Posterior cingulate gyrus (tissue), 11 donors: ENCODE measurements at places on chromosomes 6 and 20.

- DNase-seq = no peak
Observed at GRCh38 chr6:20724443-20725190, 190.4 kb downstream of the CDKAL1 start.

DNA sequence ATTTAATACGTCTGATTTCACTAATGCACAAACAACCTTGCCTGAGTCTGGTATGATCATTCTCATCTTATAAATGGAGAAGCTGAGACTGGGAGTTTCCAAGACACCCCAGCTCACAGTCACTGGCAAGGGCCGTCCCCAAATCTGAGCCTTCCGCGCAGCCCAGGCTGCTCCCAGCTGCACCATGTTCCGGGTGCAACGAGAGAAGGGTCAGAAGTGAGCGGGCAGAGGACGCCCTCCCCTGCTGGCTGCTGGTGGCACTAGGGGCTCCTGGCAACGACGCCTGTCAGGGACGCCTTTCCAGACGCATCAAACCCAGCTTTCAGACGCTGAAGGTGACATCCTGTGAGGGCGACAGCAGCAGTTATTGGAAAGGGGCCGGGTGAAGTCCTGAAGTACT lies 115.3 kb upstream of the PROKR2 start:
- no peak for DNase-seq

GRCh38 chr6:132813173-132813856 lies 1.1 kb upstream of the RPS12 start:
- peak; percentile 12 for DNase-seq

DNA sequence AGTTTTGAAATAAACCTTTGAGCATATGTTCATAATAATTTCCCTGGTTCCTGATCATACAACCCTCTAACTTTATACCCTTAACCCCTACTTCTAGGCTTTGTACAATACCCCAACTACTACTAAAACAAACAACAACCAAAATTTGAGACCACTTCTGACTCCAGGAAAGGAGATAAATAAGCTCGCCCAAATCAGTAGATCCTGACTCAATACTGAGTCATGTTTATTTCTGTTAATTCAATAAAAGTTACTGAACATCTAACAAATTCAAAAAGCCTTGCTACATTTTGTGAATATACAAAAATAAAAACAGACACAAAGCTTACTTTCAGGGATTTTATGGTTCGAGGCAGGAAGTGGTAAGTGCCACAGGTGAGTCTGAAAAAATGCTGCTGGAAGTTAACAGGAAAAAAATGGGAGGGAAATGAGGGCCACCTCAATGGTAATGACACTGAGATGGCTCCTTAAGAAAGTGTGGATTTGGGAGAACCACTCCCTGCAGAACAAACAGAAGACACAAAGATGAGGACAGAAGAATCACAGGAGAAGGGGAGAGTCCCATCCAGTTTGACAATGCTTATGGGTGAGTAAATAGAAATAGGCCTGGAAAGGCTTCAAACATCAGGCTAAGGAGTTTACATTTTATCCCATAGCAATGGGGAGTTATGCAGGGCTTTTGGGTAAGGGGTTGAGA lies 63.4 kb downstream of the DST start:
- no peak for DNase-seq

- no peak for DNase-seq
Observed at GRCh38 chr6:120947111-120947510, 387.2 kb downstream of the TBC1D32 start.

GRCh38 chr20:57948180-57948955 lies 238.6 kb upstream of the PMEPA1 start:
- peak; percentile 65 for DNase-seq

DNA sequence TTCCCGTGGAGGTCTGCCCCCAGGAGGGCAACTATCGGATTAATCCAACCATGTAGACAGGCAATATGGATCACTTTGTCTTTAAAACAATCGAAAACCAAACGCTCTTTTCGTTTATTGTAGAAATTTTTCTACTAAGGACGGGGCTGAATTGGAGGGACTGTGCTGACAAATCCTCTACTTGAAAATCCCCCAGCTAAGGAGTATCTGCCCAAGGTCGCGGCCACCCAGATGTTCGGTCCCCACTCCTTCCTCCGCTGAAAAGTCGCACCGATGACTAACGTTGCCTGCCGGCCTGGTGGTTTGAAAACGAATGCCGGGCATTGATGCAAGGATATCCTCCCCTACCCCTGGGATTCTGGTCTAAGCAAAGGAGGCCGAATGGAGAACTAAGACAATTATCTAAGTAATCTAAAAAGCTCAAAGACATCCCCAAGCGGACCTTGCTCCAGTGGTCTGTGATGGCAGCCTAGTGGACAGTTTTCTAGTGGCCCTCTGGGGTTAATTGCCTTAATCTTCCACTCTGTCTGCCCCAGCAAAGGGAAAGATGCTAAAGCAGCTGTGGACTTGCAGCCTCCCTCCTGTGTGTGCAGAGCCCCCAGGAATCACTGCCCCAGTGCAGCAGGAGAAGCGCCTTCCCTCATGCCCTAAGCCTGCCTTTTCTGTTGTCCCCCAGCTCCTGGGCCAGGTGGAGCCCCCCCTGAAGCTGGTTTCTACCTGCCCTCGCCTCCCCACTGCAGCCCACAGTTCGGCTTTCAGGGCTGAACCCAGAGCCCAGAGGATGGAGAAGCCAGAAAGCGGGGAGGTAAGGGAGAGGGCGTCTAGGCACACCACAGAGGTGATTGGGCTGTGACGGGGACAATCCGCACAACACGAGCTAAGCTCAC lies 3.6 kb upstream of the FOXC1 start:
- peak; percentile 65 for DNase-seq

GRCh38 chr6:28351087-28351486 lies 1.3 kb downstream of the ZKSCAN3 start:
- DNase-seq = no peak

DNA sequence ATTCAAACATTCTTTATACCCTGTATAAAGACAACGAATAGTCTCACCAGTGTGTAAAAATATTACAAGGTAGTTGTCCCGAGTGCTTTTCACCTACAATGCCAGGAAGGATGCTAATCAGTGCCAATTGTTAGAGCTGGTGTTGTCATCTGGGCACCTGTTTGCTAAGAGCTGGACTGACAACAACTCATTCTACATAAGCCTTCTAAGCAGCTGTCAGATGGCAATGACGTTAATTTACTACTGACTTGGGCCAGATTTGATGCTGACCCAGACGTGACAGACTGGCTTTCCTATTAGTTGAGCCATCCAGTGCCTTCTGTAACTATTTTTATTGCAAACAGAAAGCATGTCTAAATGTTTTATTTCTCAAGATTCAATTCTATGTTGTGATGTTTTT lies 355.2 kb downstream of the ADGRB3 start:
- DNase-seq = no peak

DNA sequence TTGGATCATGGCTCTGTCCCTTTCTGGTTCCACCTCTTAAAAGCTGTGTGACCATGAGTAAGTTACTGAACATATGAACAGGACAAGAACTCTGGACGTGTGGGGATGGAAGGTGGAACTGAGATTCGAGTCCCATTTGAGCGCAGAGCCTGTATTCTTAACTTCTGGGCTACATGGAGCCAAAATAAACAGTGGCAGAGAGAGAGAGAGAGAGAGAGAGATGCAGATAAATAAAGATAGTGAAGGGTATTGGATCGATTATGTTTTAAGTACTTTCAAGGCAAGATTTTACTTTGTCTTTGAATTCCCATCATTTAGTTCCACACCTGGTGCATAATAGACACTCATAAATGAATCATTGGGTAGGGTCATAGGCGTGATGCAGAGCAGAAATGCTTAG lies 39.7 kb downstream of the SLC35D3 start:
- no peak for DNase-seq

DNA sequence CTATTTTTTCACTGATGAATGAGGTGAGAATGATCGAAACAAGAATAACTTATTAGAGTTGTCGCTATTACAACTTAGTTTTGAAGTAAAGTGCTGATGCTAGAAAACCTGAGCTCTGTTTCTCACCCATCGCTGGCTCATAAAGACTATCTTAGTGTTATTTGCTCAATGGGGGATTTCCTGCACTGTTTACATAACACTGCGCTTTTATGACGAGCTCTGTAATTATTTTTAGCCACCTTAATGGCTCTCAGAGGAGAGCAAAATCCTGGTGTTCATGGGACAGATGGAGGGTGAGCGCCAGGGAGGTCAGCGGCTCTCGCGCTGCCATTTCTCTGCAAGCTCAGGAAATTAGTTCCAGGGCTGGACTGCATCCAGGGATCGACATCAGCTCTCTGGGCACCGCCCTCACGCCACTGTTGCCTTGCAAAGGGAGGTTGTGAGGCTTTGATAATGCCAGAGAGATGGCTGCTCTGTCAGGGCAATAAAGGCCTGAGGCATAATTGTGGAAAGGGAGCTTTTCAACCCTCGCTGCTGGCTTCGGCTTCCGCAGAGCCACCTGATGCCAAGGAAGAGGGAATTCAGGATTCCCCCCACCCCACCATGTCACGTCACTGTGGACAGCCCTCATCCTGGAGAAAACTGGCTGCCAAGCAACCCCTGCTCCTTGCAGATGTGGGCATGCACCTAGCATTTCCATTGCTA lies 72.0 kb downstream of the DACT2 start:
- no peak for DNase-seq

DNA sequence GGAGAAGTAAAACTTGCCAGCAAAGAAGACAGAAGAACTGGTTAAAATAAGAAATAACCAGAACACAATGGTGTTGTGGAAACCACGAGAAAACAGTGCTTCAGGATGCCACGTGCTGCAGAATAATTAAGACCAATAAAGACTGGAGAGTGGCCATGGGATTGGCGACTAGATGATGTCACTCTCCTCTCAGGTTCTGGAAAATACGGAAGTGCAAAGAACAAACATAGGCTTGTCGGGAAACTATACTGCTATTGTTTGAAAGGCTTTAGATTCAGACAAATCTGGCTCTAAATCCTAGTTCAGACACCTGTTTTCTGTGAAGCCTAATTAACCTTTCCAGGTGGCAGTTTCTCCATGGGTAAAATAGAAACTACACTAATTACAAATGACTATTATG lies 138.4 kb upstream of the STXBP5 start:
- DNase-seq = no peak

- no peak for DNase-seq
Observed at GRCh38 chr6:109687271-109687761, 3.7 kb downstream of the AK9 start.

DNA sequence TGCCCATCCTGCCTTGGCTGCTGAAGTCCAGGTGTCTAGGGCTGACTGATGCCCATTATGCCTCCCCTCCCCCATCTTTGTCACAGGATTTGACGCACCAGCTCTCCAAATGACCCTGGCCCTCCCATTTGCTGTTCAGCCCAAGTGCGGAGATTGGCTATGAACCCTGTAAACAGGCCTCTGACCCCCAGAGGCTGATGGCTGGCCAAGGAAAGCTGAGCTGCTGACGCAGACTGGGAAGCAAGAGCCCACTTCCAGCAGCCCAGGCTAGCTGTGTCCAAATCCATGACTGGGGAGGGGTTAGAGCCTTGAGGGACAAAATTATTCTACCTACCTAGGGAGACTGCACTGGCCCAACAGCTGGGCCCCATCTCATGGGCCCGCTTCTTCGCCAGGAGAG lies 797 bp upstream of the GNRH2 start:
- no peak for DNase-seq

DNA sequence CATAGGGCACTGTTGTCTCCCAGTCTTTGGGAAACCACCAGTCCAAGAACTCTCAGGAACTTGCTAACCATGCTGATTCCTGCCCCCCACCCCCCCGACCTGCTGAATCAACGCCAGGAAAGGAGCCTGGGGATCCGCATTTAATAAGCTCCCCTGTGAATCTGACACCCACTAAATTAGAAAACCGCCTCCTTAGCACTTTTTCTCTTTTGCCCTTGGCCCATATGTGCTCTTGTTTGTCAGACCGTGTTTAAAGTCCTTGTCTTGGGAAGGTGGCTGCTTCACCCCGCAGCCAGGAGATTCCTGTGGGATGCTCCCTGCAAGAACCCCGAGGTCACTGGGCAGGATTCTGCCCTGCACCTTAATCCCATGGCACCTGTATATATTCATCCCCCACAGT lies 15.7 kb upstream of the FOXP4 start:
- no peak for DNase-seq

DNA sequence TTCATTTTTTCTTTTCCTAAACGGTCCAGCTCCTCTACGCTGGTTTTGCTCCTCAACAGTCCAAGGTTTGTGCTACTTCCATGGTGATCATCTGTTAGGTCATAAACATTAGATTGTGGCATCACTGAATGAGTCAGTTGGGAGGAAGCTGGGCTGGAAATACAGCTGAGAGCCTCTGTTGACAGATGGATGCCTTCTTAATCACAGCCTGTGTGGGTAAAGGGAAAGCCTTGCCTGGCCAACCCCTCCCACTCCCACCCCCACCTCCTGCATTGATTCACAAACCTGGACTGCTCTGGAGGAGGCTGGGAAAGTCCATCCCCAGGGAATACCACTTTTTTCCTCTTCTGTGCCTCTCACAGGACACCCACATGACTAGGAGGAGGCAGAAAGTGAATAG lies 180.6 kb upstream of the CCN2 start:
- no peak for DNase-seq

DNA sequence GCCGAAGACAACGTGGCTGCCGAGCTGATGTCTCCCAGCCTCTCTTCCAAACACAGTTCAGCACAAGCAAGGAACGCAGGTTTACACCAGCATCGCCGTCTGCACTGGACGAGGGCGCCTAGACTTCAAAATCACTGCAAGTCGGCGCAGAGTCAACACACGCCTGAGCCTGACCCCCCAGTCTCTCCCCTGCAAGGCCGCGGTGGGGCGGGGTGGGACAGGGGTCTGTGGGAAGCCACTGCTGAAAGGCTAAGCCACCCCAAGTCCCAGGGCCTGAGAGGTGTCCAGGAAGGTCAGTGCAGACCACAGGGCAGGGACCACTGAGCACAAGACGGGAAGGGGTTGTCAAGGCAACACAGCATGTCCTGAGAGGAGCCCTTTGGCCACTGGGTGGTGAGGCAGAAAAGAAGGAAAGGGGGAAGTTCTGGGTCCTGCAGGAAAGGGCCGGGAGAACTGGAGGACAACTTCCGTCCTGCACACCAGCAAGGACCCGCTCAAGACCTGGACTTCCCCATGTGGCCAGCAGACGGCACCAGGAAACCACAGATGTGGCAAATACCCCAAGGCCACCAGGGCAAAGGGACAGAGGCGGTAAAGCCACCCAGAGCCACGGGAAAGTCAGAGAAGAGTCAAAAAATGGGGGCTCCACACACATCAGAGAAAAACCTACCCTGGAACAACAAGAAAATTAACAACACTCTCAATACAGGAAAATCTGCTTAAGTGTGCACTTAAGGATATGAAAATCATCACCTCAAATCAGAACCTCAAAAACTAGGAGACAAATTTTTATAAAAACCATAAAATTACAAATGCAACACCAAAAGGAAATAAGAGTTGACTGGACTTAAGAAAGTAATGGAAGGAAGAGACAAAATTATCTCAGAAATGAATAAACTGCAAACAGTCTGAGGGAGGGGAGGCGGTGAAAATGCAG lies 84.8 kb downstream of the TAF4 start:
- DNase-seq = no peak

GRCh38 chr6:167470101-167470835 lies 145.4 kb downstream of the TTLL2 start:
- DNase-seq = no peak

- DNase-seq = no peak
Observed at GRCh38 chr6:40256224-40256623, 322.0 kb upstream of the MOCS1 start.
